ENCODE measurements at places on chromosomes 5 and 9.

GRCh38 chr9:126496181-126496576 lies 117.5 kb upstream of the LMX1B start:
- DNase-seq = no peak

- no peak for DNase-seq
These were observed 177.1 kb downstream of the NR3C1 start for GRCh38 chr5:143226361-143226760.

DNA sequence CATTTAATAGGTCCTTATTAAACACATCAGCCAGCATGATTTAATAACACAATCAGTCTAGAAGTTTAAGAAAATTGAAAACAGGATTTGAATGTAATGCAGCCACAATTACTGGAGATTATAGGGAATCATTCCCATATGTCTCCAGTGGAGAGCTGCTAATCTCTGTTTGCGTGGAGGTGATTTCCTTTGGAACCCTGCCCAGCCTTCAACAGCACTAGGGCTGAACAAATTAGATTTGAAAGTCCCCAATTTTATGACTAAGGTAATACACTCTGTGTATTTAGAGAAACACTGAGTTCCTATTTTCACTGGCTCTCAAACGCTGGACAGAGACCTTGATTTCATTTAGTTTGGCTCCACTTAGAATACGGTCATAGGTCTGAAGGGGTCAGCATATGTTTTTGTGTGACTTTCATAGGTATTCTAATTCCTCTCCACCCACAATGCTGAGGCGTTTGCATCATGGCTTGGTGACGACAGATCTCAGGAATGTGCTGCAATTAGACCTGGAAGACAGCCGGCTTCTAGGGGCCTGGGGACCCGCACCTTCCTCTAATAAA lies 508.3 kb downstream of the EBF1 start:
- DNase-seq = no peak

DNA sequence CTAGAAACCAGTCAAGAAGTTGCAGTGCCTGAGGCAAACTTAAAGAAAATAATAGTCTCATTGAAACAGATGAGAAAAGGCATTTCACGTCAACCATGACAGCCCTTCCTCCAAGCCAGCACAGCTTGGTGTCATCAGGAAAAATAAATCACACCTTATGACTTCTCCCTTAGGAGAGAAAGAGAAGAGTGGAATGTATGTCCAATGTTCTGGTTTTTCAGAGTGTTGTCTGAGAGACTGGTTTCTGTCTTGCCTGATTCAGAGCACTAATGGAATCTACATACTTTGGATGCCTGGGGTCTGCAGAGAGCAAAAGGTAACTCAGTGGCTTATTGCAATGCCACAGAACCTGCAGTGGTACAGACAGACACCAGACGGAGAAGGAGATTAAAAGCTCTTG lies 105.5 kb upstream of the PDE4D start:
- DNase-seq = no peak

- no peak for DNase-seq
These were observed 120.4 kb downstream of the RAPGEF6 start for GRCh38 chr5:131514316-131515283.

DNA sequence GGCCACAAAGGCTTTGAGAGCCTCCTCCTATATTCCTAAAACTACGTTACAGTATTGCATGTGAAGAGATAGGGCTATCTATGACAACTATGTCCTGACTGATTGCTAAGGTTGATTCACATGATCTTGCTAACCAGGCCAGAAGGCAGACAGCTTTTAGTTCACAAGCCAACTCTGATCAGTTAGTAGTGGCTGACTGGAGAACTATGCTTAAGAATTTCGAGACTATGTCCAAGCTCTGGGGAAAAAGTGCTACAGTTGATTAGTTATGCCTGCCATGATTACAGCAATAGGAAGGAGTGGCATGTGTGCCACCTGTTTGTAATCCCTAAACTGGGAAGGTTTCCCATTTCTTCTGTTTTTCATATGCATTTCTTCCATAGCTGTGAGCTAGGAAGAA lies 223.4 kb downstream of the DOCK8 start:
- no peak for DNase-seq

GRCh38 chr9:129752900-129753729 lies at the start of gene PTGES:
Gene PTGES (minus strand): TSS chr9:129753042. CDS start chr9:129753012, 30 bp downstream.
- DNase-seq = peak; percentile 21

DNA sequence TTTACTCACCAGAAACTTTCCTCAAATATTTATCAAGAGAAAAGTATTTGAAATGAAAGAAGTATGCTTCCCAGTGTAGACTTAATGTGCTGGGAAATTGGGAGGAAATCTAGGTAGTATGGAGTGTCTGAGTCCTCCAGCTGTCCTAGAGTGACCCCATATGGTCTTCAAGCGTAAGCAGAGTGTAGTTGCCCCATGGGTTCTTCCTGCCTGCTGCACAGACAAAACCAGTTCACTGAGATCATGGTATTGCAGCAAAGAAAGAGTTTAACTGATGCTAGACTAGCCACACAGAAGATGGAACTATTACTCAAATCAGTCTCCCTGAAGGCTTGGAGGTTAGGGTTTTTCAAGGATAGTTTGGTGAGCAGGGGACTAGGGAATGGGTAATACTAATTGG lies 114.9 kb upstream of the PRLR start:
- DNase-seq = no peak

- no peak for DNase-seq
These were observed 45.3 kb upstream of the ADAMTSL1 start for GRCh38 chr9:18428661-18429060.

GRCh38 chr5:24232929-24233498 lies 411.8 kb downstream of the CDH10 start:
- no peak for DNase-seq

DNA sequence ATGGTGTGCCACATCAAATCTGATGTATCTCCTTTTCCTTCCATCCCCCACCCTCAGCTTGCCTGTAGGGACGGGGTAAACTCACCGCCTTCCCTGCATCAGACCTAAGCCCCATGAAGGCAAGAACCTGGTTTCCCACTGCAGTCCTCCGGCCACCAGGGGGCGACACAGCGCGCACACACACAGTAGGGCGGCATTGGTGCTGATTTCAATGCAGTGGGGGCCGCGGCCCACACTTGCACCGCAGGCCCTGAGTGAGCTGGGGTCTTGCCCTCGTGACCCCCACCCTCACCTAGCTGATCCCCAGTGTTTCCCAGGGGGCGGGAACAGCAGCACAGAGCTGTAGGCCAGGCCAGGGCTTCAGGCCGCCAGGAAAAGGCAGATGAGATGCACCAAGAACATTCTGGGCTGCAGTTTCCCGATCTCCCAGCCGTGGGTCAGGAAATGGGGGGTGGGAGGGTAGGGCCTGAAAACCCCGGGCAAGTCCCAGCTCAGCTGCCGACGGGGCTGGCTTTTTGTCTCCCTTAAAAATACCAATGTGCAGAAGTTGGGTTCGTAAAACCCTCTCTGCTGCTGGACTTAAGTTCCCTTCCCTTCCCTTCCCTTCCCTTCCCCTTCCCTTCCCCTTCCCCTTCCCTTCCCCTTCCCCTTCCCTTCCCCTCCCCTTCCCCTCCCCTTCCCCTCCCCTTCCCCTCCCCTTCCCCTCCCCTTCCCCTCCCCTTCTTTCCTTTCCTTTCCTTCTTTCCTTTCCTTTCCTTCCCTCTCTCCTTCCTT lies 19.5 kb downstream of the FAM163B start:
- DNase-seq = no peak

DNA sequence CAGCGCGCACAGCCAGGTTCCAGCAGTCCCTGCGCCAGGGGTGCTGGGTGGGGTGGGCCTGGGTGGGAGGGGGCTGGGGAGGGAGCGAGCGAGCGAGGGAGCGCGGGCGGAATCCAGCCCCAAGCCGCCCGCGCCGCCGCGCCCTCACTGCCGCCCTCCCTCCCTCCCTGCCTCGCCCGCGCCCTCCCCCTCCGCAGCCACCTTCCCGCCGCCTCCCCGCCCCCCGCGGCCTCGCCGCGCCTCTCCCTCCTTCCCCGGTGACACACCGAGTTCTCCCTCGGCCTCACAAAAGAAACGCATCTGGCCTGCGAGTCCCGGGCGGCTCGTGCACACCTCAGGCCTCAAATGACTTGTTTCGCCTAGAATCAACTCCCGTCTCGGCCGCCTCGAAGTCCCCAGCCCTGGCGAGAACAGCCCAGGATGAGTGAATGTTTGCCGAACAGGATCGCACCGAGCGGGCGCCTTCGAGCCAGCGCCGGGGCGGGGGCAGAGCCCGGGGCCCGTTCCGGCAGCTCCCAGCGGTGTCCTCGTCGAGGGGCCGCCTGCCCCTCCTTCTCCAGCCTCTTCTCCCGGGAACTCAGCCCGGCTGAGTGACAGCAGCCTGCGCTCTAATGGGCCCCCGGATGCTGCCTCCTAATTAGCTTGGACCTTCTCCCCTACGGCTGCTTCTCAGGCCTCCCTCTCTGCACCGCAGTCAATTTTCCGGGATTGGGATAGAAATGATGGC lies 371 bp upstream of the PITX1 start:
- no peak for DNase-seq

DNA sequence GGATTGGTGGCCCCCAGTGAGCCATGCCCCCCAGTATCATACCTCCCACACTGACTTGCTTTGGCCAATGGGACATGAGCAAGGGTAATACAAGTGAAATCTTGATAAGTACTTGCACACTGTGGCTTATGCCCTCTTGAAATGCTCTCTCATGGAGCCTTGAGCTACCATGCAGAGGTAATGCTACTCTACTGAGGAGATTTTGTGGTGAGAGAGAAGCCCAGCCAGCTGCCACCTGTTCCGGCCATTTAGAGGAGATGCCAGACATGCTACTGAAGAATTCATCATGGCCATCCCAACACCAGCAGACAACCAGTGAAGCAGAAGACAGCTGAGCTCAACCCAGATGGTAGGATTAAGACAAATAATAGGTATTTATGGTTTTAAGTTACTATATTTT lies 299.5 kb downstream of the MEF2C start:
- no peak for DNase-seq

GRCh38 chr9:35111001-35111933 lies 4.4 kb downstream of the ATOSB start:
- peak; percentile 98 for DNase-seq

GRCh38 chr9:16516891-16517290 lies 353.6 kb downstream of the BNC2 start:
- no peak for DNase-seq

DNA sequence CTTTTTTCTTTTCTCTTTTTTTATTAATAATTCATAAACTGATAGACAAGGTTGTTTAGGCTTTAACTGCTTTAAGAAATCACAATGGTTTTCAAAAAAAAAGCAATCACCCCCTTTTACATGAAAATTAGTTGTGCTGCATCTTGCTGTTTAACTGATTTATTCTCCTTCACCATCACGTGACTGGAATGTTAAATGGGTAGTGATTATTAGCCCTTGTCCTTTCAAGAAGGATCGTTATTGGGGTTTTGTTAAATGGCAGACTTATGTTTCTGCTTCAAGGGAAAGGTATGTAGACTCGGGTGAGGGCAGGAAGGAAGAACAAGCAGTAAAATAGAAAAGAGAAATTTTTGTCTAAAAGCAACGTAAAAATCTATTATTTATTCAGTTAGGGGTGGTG lies 175.6 kb upstream of the TLE4 start:
- DNase-seq = no peak

GRCh38 chr5:10563945-10564837 lies at the start of gene ANKRD33B:
Gene ANKRD33B (plus strand): TSS chr5:10564070. CDS start chr5:10564468, 398 bp downstream.
- DNase-seq = peak; percentile 30

GRCh38 chr9:134449180-134449916 lies 123.1 kb downstream of the RXRA start:
- DNase-seq = peak; percentile 84

GRCh38 chr5:163498886-163499285 lies 6.5 kb upstream of the MAT2B start:
- DNase-seq = no peak

DNA sequence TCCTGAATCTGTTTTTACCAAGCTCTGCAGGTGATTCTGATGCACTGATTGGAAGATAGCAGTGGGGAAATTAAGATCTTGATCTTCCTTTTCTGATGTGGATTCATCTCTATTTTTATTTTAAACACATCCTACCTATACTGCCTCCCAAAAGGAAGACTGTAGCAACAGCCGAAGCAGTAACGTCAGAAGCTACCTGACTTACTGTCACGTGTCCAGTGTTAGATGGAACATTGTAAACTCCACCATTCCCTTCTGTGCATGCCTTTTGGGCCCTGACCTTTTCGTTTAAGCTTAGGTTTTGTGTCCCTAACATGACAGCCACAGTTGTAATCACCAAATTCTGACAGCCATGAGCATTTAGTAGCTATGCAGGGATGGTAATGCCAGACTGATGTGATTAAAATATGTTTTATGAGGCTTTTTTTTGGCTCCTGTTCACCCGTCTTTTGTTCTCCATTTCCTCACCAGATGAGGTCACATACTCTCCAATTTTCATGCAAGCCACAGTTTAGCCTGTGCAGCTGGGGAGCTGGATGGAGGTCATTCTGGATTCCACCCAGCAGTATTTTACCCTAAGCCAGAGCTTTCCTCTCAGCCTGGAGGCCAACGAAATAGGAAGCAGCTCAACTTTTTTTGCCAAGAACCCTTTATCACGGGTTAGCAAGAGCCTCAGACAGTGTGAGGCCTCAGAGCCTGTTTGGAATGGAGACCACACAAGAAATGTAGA lies 15.6 kb upstream of the FOXD1 start:
- DNase-seq = no peak

Measured in anterior cingulate cortex (tissue), 58 donors.